ENCODE measurements at places on chromosomes 13 and 19.
A peak's percentile ranks its signal among the peaks of the same experiment; 100 is the strongest.

DNA sequence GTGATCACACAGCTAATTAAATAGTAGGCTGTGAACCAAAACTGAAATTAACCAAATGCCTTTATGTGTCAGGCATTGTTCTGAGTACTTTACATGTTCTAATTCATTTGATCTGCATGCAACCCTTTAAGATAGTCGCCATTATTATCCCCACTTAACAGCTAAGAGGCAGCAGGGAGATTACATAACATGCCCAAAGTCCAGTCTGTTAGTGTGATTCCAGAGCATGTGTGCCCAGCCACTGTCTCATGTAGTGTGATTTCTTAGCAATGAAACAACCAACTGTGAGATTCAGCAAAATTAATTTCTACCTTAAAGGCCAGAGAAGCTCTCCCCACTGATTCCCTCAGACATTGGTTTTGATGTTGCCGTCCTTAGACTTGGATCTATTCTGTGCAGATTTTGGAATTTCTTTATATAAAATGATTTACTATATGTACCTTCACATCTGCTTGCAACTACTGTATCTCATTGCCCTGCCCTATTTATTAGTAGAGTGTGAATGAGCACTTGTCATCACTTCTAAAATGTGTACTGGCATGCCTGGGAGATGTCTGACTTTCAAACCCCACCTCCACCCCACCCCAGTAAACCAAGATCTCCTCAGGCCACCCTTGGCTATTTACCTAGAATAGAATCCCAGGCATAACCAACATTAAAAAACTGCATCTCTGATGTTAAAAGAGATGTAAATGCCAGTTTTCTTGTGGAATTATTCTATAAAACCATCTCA lies 41.2 kb downstream of the POLR1D start:
- DNase-seq, result no peak

DNA sequence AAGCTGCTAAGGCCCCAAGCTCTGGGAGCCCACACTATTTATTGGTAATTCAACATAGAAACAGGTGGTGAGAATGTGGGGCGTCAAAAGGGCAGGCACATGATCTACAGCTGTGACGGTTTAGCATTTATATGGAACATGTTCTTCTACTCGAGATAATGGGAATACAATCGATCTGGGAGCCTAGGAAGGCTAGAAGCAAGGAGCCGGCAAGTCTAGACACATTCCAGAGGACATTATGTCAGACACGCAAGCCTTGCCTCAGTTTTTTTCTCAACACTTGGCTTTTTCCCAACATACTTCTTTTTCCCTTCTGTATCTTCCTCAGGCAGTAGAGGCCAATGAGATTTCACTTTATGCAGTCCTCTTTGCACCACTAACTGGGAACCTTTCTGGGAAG lies 315.7 kb upstream of the SLITRK5 start:
- DNase-seq, result no peak

- no peak for DNase-seq
Measured at GRCh38 chr13:113050734-113051431, 54.7 kb upstream of the F7 start.

GRCh38 chr13:87669379-87669978 lies 1.7 kb upstream of the SLITRK5 start:
- peak; percentile 68 for DNase-seq

- no peak for DNase-seq
Measured at GRCh38 chr13:71368336-71368735, 498.7 kb downstream of the DACH1 start.

GRCh38 chr19:54616821-54617560 lies 13.3 kb upstream of the LILRB1 start:
- no peak for DNase-seq

- no peak for DNase-seq
Measured at GRCh38 chr13:61778531-61778930, 362.9 kb upstream of the PCDH20 start.

DNA sequence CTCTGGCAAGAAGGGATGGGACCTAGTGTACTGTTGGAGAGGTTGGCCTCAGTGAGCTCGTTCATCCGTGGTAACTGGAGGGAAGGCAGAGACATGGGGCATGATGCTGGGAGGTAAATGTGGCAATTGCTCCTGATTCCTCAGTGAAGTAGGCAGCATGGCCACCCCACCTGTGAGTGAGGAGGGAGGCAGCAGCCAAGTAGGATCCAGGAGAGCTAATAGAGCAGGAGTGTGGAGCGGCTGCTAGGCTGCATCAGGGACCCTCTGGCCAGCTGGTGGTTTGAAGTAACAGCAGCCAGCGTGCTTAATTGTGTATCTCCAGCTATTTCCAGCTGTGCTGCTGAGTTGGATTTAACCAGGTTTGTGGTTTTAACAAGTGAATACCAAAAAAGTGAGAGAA lies 24.7 kb downstream of the TM9SF2 start:
- DNase-seq, result no peak

DNA sequence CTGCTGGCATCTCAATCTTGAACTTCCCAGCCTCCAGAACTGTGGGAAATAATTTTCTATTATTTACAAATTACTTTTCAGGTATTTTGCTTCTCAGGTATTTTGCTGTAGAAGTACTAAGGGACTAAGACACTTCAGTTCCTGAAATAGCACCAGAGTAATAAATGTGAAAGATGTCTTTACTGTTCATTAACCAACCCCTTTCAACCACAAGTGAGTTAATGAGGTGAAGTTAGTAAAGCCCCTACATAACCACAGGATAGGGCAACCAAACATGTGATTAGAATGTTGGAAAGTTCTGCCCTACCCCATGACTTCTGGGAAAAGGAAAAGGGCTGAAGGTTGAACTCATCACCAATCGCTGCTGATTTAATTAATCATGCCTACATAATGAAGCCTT lies 2.7 kb upstream of the ZNF345 start:
- no peak for DNase-seq

DNA sequence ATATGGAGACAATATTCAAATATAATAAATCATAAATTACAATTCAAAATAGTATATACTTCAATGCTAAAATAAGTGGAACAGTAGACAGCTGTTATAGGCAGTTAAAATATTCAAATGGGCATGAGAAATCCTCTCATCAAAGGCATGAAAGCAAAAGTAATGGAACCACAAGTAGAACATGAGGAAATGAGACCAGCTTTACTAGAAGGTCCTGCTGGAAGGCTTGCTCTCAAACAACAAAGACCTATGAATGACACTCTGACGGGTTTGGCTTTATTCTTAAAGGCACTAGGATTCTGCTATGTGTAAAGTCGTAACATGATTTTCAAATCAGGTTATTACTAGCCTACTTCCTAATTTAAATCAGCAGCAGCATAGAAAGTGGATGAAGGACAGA lies 148.1 kb downstream of the VWA8 start:
- no peak for DNase-seq

DNA sequence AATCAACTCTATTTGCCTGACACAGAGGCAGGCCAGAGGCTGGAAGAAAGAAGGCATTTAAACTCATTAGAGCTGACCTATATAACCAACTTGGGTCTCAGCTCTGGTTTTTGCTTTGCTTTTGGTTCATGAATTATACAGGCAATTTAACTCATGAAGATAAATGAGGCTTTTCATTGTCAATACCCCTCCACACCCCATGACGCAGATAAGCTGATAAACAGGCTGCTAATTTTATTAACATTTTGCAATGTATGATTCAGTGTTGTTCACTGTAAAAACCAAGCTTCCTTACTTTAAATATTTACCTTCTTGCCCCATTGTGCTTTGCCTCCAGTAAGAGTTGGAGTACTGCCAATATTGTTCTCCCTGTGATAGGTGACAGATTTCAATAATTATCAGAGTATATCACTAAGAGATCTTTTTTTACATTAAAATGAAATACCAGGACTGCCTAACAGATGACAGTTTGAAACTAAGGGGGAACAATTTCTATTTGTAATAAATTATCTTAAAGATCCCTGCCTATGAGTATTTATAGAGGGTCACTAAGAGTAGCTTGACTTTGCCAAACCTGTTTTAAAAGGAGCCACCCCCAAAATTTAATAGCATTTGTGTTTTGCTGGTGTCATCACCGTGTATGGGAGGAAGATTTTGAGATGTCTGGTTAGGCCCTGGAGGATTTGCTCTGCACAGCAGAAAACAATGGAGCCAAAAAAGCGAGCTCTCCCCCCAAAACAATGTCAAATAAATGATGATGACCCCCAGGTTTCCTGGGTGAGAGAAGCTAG lies 472.7 kb upstream of the NBEA start:
- DNase-seq, result no peak

DNA sequence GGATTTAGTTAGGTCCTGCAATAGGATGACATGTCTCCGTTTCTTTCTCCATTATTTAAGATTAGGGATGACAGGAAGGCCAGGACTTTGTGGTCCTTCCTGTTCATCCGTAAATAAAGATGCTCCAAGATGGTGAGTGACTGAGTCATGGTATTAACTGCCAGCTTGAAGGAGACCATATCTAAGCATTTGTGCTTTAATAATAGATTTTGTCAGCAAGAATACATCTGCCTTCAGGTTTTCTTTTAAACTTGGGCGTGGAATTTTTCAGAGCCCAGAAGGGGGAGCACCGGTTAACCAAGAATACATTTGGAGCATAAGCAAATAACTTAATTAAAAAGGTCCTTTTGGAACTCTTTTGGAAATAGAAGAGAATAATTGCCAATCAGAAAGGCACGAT lies 68.2 kb downstream of the ARHGAP35 start:
- DNase-seq, result no peak

GRCh38 chr13:113166266-113166665 lies 7.8 kb downstream of the PROZ start:
- DNase-seq, result peak; percentile 32

GRCh38 chr19:42175952-42176648 lies 41.4 kb downstream of the DEDD2 start:
- peak; percentile 65 for DNase-seq

- DNase-seq, result no peak
Measured at GRCh38 chr13:102003848-102004570, 397.8 kb downstream of the FGF14 start.

DNA sequence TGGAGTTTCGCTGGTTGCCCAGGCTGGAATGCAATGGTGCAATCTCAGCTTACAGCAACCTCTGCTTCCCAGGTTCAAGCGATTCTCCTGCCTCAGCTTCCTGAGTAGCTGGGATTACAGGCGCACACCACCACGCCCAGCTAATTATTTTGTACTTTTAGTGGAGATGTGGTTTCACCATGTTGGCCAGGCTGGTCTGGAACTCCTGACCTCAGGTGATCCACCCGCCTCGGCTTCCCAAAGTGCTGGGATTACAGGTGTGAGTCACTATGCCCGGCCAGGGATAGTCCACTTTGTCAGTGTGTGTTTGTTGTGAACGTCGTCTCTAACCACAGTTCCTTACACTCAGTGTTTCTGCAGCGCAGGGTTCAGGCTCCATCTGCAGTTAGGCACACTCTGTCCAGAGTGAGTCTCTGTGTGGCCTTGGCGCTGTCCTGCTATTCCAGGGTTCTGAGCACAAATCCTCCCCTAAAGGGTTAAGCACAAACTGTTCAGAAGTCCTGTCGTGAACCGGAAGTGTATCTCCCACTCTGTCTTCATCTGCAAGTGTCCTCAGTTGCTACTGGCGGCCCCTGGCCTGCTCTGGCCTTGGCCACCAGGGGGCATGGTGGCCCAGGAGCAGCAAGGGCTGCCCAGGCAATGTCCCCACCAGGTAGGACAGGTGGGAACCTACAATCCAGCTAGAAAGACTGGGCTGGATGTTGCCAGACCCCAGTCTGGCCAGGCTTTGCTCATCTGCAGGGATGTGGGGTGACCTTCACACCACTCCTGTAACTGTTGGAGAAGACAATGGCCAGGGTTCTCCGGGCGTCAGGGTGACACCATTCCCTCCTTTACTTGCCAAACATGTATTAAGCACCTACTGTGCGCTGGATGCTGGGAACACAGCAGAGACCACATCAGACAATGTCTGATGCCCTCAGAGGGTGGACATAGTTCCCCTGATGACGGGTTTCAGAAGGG lies 38.8 kb upstream of the GATAD2A start:
- peak; percentile 95 for DNase-seq

- peak; percentile 79 for DNase-seq
Measured at GRCh38 chr19:19510432-19510831, 4.9 kb downstream of the TSSK6 start.

- peak; percentile 76 for DNase-seq
Measured at GRCh38 chr19:3458229-3459088, 21.9 kb downstream of the SMIM24 start.

DNA sequence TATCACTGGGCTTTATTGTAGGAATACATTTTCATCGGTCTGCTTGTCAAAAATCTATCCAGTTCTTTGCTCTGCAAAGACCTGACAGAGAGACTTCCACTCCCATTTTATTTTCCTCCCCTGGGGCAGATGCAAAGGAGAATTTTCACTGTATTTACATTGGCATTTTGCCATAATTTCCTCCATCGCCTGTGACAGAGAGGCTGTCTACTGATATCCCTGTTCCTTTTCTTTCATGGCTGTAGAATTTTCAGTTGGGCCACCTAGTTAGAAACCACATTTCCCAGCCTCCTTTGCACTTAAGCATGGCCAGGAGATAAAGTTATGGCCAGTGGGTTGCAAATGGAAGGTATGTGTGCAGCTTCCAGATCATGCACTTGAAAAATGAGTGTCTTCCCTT lies 89.3 kb downstream of the NUFIP1 start:
- no peak for DNase-seq

- DNase-seq, result no peak
Measured at GRCh38 chr13:20264271-20265018, 32.3 kb upstream of the GJB6 start.

GRCh38 chr13:79501538-79502232 lies 20.7 kb downstream of the NDFIP2 start:
- no peak for DNase-seq

DNA sequence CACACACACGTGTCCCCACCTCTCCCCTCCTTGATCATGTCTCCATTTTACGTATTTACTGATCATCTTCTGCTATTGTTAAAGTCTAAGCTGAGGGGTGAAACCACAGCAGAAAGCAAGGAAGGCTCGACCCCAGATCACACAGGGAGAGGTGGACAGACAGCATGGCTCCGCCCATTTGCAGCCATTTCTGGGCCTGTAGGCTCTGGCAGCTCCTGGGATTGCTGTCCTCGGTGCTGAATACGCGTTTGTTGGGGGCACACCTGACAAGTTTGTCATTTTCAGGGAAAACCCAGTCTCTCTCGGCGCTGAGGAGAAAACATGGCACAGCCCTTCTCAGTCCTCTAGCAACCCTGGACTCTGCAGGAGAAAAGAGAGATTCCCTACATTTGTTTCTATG lies 8.0 kb downstream of the TMEM86B start:
- DNase-seq, result peak; percentile 82

Data from endodermal cell (in vitro differentiated cells).